ENCODE measurements at places on chromosomes 1 and 21.

- no peak for DNase-seq
Measured at GRCh38 chr1:246695136-246695535, 29.1 kb upstream of the SCCPDH start.

GRCh38 chr1:98420376-98421084, 241.0 kb upstream of the SNX7 start:
- no peak for DNase-seq

DNA sequence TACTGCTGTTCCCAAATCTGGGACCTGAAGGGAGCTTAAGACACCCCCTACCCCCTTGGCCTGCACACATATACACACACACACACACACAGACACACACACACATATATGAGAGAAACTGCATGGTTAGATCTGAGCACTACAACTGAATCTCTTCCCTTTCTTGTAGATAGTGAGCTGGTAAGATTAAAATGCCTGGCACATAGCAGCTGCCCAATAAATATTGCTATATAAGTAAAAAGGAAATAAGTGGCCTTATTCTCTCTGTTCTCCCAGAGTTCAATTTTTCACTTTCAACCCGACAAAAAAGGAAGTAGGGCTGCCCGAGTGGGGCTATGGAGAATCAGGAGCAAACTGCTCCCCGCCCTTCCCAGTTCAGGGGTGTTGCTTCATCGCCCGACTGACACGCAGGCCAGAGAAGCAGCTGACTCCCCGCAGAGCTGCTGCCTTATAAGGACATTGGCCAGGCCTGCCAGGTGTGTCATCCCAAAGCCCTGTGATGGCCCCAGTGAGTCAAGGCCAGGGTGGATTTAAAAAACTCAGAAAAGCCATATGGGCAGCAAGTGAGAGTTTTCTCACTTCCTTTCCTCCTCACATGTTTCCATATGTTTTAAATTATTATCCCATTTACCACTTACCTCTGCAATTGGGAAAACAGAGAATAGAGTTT, 106.5 kb upstream of the SLC44A3 start:
- DNase-seq = no peak

DNA sequence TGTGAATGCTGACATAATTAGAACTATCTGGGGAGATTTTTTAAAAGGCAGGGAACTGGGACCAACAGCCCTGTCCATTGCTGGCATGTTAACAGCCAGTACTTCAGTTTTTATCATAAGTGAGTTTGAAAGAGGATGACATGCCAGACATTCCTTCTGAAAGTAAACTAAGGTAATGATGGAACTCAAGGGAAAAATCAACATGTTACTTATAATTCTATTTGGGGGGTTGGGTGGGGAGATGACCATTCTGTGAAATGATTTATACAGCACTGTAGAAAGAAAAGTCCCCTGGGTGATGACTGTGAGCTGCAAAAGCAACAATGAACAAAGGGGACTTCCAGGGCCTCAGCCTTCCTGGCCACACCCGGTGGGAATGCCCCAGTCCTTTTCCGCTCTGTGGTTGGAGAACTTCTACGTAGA, 5.4 kb upstream of the LAMC2 start:
- DNase-seq = no peak
